ENCODE measurements at places on chromosomes 12 and 14.

- DNase-seq: no peak
Measured at GRCh38 chr12:118970856-118971255, 10.5 kb upstream of the SRRM4 start.

DNA sequence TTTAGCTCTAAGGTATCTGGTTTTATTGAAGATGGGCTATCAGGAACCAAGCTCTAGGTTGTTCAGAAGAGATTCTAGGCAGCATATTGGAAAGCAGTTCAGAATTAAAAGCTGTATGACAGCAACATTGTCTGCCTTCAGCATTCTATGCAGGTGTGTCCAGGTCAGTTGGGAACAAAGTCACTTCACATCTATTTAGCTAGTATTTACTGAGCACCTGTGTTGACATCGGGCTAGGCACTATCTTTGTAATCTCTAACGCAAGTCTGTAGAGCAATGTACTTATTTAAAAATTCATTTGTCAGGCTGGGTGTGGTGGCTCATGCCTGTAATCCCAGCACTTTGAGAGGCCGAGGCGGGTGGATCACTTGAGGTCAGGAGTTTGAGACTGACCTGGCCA, 6.8 kb upstream of the EID3 start:
- no peak for DNase-seq

- DNase-seq: no peak
Measured at GRCh38 chr14:23646648-23647549, 10.7 kb downstream of the DHRS2 start.

DNA sequence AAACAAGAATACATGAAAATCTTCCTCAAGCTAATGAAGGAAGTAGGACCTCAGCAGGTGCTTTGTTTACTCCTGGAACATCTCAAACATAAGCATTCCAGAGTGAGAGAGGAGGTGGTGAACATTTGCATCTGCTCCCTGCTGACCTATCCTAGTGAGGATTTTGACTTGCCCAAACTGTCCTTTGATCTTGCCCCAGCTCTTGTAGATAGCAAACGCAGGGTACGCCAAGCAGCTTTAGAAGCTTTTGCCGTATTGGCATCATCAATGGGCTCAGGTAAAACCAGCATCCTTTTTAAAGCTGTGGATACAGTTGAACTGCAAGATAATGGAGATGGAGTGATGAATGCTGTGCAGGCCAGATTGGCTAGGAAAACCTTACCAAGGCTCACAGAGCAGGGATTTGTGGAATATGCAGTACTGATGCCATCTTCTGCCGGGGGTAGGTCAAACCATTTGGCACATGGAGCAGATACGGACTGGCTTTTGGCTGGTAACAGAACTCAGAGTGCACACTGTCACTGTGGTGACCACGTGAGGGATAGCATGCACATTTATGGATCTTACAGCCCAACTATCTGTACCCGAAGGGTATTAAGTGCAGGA, 1.9 kb downstream of the TOGARAM1 start:
- no peak for DNase-seq

GRCh38 chr14:91019673-91020072, 40.8 kb downstream of the RPS6KA5 start:
- no peak for DNase-seq

DNA sequence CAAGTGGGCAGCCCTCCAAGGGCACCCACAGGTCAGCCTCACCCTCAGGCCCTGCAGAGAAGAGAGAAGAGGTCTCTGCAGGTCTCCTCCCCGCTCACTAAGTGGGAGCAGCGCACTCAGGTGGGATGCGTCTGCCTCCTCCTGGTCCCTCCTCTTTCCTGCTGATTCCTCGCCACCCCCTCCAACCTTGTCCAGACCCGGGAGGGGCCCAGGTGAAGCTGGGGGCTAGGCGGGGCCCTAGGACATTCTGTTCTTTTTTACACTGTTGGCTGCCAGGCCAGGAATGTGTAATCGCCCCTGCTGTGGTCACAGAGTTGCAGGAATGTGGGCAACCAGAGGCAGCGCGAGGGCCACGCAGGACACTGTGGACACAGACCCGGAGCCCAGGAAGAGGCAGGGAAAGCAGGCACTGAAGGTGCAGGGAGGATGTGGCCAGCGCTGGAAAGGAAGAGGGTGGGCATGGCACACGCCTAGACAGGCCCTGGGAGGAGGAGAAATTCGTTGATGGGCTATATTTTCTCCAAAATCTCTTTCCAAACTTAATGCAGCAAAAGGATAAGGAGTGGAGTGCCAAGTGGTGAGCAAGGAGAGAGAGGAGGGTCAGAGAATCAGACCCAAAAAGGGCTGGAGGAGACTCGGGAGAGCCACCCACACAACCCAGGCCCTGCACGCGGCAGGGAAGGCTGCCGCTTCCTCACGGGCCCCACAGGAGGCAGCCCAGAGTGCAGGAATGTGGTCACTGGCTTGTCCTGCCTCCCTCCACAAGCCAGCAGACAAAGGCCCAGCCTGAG, 911 bp upstream of the SCNN1A start:
- DNase-seq: no peak

- DNase-seq: no peak
Measured at GRCh38 chr14:39948235-39948634, 516.0 kb upstream of the FBXO33 start.

- no peak for DNase-seq
Measured at GRCh38 chr12:120025640-120026039, 36.6 kb downstream of the BICDL1 start.

DNA sequence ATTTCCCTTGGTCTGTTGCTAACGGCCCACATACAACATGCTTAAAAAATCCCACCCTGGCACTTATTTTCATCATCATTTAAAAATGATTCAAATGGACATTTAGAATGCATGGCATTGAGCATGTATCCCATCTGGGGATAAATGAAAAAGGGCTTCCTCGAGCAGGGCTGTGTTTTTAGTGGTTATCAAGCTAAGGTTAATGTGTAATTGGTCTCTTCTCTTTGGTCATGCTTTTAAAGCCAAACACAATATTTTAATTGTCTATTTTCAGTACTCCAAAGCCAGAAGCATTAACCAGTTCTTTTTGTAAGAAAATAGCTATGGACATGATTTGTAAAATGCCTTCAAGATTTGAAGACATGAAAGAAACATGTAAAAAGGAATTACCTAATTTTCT, 1.9 kb upstream of the TRHDE start:
- DNase-seq: no peak

DNA sequence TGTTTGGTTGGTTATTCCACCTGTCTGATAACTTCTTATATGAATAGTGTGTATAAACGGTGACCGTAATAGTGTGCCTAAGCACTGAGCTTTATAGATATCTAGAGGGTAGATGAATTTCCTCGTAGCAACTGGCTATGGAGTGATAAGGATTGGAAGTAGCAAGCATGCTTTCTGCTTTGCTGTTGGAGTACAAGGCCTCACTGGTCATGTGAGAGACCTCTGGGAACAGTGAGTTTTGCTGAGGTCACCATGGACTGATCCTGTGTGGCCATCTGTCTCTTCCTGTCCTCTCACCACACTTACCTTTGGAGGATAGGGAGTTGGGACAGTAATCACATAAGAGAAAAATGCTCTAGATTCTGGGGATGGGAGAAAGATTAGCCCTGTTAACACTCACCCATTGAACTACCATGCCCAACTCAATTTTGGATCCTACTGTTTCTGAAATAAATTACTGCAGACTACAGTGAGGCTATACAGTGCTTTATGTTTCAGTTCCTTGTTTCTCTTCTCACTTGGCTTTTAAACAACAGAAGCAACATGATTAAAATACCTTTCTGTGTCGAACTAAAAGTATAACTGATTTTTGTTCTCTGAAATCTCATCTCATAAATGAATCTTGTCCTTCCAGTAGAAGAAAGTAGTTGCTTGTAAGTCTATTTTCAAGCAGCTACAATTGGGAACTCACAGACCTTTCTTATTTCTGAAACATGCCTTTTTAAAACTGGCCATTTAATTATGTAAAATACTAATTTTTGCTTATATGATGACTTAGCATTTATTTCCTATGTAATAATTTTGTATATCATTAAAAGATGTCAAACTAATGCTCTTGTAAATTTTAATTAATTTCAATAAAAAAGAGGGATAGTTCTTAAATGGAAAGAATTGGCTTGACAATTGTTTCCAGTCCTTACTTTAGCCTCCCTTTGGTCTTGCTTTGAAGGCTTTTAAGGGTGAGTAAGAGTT, 8.3 kb downstream of the TMX1 start:
- DNase-seq: no peak

DNA sequence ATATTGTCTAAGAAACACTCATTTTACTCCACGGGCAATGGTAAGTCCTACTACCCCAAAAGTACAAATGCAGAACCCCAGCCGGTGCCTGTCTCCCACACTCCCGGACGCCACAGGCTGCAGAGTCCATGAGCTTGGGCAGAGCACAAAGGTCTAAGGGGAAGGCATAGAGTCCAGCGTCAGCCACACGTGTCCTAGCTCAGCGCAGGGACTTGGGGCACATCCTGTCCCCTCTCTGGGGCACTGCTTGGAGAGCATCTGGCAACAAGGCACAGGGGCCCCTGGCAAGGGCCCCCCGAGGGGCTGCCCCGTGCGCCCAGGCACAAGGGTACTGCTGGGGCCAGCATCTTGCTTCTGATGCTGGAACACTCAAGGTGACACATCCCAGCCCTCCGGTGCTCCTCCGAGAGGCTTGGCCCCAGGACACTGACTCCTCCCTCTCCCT, 58.4 kb downstream of the BCL11B start:
- no peak for DNase-seq

- DNase-seq: no peak
Measured at GRCh38 chr12:72957454-72957853, 685.3 kb downstream of the TRHDE start.

DNA sequence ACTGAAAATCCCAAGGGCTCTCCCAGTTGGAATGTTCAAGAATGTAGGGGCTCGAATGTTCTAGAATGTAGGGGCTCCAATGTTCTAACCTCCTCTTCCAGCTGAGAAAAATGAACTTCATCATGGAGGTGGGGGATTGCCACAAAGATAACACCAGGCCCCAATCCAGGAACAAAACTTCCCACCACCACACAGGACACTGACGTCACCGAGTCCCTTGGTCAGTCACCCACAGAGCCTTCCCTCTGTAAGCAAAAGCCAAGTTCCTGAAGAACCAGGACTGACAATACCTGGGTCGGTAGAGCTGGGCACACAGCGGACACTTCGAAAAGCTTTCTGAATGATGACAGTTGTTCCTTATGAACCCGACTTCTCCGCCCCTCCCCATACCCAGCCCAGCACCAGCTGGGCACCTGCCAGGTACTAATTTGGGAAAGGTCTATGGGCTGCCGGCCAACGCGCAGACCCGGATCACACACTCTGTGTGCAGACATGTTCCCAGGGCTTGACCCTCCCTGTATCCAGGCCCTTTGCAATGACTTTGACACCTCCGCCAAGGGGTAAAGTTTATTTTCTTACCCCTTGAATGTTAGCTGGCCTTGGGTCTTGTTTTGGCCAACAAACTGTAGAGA, 18.9 kb downstream of the ITPK1 start:
- DNase-seq: no peak

GRCh38 chr14:72480464-72481243, 413.2 kb downstream of the DPF3 start:
- no peak for DNase-seq

- DNase-seq: no peak
Measured at GRCh38 chr14:24613241-24613640, 3.8 kb upstream of the GZMH start.

GRCh38 chr12:24798335-24798734, 150.6 kb downstream of the BCAT1 start:
- DNase-seq: no peak

- DNase-seq: no peak
Measured at GRCh38 chr12:109753054-109753401, 39.4 kb downstream of the FAM222A start.

- DNase-seq: peak; percentile 89
Measured at GRCh38 chr14:60091550-60092525, at the start of gene PCNX4. PCNX4 (plus strand) TSS chr14:60091923; CDS start chr14:60107639, 15,716 bp downstream.

- DNase-seq: no peak
Measured at GRCh38 chr12:85998074-85998473, 124.0 kb downstream of the NTS start.

DNA sequence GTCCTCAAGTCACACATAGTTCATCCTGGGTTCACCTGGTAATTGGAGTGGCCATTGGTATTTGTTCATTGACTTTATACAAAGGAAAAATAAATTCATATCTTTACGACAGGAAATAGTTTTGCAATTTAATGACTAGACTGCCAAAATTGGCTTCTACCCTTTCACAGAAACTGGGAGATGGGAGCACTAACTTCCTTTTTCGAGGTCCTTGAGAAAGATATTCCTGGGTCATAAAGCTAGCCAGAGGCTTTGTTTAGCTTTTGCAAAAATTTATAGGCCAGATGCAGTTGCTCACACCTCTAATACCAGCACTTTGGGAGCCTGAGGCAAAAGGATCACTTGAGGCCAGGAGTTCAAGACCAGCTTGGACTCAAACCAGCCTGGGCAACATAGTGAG, 10.2 kb upstream of the OR11G2 start:
- no peak for DNase-seq

GRCh38 chr12:76764856-76765255, 941 bp downstream of the ZDHHC17 start:
- no peak for DNase-seq

GRCh38 chr14:84323978-84324377, 1206.0 kb upstream of the FLRT2 start:
- no peak for DNase-seq

DNA sequence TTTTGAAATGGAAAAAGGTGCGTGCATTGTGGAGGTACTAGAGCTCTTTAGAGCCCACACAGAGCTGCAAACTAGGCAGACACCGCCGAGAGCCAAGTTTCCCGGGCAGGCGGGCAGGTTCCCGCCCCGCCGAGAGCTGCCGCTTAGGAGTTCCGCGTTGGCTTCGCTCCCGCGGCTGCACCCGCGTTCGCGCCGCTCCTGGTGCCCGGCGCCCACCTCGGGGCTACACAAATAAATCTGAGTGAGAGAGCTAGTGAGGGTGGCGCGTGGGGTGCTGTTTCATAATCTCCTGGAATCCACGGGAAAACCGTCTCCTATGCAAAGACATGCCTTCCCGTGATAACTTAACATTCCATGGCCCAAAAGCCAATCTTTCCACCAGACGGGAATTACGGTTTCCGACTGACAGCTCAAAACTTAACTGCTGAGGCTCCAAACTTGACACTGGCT, 645 bp downstream of the KITLG start:
- DNase-seq: no peak

DNA sequence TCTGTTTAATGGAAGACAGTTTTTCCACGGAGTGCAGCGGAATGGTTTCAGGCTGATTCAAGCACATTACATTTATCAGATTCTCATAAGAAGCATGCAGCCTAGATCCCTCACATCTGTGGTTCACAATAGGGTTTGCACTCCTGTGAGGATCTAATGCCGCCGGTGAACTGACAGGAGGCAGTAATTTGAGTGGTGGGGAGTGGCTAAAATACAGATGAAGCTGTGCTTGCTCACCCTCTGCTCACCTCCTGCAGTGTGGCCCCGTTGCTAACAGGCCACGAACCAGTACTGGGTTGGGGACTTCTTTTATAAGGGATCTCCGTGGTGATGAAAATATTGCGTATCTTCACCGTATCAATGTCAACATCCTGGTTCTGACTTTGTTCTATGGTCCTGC, 107.8 kb downstream of the OTX2 start:
- DNase-seq: no peak

GRCh38 chr14:75587388-75587787, 9.0 kb downstream of the FLVCR2 start:
- no peak for DNase-seq

All from activated effector memory CD4-positive, alpha-beta T cell treated with Interleukin-2 at 50 U/mL for 16 hours (primary cell).